ENCODE measurements at places on chromosomes 7 and 10.

DNA sequence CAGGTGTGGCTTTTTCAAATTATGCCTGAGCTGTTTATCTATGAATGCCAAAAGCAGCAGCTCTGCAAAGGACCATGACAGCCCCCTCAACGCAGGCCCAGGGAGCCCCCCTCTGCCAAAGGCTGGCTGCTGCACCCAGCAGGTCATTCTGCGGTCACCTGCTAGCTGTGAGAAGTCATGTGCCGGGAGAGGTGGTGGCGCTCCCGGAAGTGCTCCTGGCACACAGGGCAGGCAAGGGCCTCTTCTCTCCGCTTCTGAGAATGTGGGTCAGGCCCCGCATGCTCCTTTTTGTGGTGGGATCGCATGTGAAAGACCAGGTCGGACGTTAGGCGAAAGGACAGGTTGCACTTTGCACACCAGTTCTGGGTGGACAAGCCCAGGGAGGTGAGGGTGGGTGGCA, 16.4 kb downstream of the ZNF488 start:
- DNase-seq, result no peak

- DNase-seq, result no peak
Measured at GRCh38 chr7:43078794-43079193, 33.7 kb upstream of the HECW1 start.

- no peak for DNase-seq
Measured at GRCh38 chr7:150848561-150849115, 3.7 kb upstream of the AOC1 start.

- no peak for DNase-seq
Measured at GRCh38 chr7:128869138-128869943, 6.7 kb downstream of the ATP6V1F start.

- DNase-seq, result peak; percentile 51
Measured at GRCh38 chr7:105691680-105692564, 110.6 kb upstream of the EFCAB10 start.

DNA sequence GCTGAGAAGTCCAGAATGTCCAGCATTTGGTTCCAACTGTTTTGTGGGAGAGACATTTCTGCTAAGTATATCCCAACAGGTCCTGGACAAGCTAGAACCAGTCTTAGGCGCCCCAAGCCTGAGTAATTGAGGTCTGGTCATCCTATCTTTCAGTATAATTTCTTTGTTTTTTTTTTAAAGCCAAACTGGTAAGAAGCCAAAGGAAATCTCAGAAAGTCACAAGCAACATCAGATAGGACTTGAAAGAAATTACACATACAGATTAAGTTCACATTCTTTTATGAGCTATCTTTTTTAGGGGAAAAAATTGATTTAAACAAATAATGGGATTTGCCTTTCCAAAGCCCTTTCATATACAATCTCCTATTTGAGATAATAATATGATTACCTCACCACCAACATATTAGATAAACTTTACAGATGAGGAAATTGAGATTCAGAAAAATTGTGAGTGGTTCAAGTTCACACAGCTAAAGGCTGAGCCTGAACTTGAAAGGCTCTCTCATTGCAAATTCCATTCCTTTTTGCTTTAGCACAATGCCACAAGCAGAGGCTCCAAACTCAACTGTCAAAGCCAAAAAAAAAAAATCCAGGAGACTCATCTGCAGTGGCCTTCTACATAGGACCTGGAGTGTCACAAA, 15.0 kb downstream of the PDLIM1 start:
- DNase-seq, result no peak

- DNase-seq, result no peak
Measured at GRCh38 chr7:119694506-119694905, 578.5 kb upstream of the KCND2 start.

- no peak for DNase-seq
Measured at GRCh38 chr10:123835575-123835974, 56.0 kb downstream of the CPXM2 start.

- no peak for DNase-seq
Measured at GRCh38 chr7:135802697-135803096, 54.1 kb upstream of the FAM180A start.

DNA sequence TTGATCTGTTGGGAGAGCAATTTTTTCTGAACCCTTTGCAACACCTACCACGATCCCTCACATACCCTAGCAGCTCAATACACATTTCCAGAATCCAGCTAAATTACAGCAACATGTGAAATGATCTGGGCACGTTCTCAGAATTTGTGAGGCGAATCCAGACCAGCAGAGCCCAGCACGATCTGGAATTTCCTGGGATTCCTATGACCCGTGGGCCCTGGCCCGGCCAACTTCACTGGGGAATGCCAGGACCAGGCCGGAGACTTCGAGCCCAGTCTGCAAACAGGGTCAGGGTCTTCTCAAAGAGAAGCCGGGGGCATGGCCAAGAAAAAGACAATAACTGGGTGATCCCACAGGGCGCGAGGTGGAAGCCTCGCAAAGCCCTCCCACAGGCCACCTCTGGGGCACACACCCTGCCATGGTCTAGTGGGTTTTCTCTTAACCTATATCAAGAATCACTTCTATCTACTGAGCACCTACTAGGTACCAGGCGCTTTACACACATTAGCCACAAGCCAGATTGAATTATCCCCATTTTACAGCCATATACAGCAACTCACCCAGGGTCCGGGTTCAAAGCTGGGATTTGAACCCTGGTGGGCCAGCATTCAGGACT, 33.8 kb downstream of the FAM53B start:
- no peak for DNase-seq

DNA sequence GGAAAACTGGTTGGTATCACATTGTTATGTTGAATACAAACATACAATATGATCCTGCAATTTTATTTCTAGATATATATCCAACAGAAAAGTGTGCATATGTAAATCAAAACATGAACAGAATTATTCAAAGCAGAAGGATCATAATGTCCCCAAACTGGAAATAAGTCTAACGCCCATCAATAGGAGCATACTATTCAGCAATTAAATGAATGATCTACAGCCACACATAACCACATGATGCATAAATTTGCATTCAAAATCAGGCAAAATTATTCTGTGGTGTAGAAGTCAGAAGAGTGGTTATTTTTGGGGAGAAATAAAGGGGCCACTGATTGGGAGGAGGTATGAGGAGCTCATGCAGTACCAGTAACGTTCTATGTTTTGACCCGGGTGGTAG, 28.6 kb downstream of the NPY start:
- DNase-seq, result no peak

GRCh38 chr10:124742413-124743190, 1.6 kb downstream of the FAM53B start:
- DNase-seq, result no peak

- no peak for DNase-seq
Measured at GRCh38 chr10:127774766-127775559, 38.0 kb downstream of the FOXI2 start.

DNA sequence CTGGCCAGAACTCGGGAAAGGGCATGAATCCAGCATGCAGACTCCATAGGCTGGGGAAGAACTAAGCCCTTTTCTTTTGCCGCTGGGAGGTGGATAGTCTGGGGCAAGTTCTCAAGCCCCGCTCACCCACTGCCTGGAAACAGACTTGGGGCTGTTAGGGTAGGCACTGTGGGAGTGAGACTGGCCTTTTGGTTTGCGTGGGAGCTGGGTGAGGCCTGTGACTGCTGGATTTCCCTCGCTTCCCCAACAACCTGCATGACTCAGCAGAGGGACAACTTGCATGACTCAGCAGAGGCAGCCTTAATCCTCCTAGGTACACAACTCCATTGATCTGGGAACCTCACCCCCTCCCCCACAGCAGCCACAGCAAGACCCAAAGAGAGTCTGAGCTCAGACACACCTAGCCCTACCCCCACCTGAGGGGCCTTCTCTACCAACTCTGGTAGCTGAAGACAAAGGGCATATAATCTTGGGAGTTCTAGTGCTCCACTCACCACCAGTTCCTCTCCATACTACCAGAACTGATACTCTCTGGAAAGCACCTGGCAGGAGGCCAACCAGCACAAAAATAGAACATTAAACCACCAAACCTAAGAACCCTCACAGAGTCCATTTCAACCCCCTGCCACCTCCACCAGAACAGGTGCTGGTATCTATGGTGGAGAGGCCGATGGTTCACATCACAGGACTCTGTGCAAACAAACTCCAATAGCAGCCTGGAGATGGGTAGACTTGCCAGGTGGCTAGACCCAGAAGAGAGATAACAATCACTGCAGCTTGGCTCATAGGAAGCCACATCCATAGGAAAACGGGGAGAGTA, 81.4 kb upstream of the LAMB4 start:
- DNase-seq, result no peak

DNA sequence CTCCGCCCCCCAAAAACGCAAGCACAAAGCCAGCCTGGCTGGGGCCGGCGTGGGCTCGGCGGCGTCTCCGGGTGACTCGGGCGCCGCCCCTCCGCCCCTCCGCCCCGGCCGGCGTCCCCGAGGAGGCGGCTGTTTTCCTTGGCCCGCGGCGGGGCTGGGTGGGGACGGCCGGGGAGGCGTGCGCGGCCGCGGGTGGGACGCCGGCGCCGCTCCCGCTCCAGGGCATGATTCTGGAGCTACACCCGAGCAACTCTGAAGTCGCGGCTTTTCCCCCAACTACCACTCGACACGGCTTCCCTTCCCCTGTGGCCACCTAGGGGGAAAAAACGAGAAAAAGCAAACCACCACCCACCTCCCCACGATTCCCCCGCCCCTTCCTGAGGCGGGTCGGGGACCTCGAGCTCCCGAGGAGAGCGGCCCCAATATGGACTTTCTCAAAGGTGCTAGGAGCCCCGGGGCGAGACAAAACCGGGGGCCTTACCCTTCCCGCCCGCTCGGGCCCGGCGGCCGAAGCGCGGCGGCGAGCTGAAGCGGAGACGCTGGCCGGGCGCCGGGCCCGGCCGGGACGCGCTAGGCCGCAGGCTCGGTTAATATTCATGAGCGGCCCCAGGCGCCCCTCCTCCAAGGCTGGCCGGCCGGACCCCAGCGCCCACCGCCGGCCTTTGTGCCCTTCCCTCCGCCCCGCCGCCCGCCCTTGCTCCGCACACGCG, 856 bp downstream of the ARHGAP21 start:
- no peak for DNase-seq

DNA sequence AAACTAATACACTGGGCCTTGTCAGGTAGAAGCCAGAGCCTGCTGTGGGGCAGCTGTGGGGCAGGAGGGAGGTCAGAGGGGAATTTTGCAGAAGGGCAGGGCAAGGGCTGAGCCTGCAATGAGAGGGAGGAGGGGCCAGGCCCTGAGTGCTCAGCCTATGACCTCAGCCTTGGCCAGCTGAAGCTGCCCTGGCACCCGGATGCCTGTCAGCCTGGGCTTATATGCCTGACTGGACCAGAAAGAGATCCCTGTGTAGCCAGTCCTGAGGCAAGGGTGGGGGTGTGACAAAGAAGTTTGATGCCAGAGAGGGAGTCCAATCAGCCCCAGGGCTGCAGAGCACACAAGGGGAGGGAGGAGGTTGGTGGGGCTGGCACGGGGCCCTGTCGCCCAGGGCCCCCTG, 22.3 kb upstream of the PRRT4 start:
- no peak for DNase-seq

DNA sequence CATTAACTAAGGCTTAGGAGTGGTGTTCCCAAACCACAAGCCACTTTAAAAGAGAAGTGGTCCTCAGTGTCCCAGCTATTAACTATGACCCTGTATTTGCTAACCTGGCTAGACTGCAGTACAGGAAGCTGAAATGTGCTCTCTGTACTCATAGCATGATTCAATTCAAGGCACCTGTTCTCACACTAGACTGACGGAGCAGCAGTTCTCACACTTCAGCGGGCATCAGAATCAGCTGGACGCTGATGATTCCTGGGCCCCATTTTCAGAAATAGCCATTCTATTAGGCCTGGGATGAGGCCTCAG, 24.5 kb upstream of the MSRB2 start:
- DNase-seq, result no peak

DNA sequence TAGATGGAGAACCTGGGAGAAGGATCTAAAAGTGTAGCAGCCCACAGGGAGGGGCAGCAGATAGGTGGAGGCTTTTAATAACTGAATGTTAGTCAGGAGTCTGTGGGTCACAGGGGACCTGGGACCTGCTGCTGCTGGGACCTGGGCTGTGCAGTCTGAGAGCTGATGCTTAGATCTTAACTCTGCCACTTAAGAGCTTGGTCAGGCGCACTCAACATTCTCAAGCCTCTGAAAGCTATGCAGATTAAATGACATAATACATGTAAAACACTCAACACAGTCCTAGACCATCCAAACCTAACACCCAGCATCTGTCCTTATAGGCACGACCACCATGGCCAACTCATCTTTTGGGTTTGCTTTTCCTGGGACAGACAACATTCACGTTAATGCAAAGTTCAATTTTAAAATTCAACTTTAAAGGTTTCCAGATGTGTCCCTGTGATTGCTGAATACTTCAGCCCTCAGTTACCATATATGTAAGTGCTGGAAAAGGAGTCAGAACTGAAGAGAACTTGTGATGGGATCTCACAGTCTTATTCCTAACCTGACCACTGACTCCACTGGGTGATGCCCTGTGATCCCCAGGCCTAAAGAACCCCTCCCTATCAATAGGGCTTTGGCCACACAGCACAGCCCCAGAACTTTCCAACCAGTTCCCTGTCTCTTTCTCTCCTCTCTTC, 321.0 kb downstream of the PLXNA4 start:
- DNase-seq, result no peak

- DNase-seq, result no peak
Measured at GRCh38 chr10:70585578-70586169, 16.9 kb downstream of the PRF1 start.

DNA sequence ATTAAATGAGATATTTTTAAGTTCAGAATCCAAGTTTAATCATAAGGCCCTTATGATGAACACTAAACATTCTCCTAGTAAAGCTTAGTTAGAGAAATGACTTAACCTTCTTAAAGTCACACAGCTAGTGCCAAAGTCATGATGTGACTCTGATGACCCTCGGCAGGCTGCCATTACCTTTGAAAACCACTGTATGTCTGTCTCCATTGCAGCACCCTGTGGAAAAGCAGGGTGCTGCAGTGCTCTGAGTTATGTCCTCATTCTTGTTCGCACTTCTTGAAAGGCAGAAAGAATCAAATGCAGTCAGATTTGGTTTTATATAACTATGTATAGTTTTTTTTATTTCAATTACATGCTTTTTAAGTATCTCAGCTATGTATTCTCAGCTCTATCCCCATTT, 105.0 kb downstream of the PHTF2 start:
- no peak for DNase-seq

Data from stimulated activated CD4-positive, alpha-beta T cell treated with anti-CD3 and anti-CD28 coated beads, Interleukin-15, amount 100 ng/mL, for 1 hour (primary cell).